ENCODE measurements at places on chromosomes 1 and 21. TPM values are rescaled to one million over a fixed set of nuclear protein-coding genes. Genes with fewer than 3 reads are reported as not detected.

DNA sequence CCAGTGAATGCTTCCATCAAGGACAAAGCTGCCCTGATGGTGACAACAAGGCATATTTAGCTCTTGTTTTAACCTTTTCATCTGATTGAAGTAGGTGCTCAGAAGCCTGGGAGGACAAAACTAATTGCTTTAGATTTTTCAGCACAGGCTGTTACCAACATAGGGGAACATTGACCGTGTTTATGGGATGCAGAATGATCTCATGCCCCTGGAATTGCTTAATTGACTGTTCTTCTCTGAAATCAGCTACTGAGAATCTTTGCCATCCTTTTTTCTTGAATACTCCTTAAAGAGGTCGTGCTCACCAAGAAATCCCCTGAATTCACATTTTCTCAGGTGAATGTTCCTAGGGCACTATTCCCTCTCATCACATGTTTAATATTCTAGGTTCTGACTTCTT is 95.9 kb upstream of the CCDC190 start:
- DNase-seq, result peak; percentile 30

- peak; percentile 45 for DNase-seq
These were observed 5.8 kb downstream of the HAO2 start for GRCh38 chr1:119374208-119374874.

GRCh38 chr1:34087986-34088385 is 77.0 kb downstream of the CSMD2 start:
- DNase-seq, result no peak

DNA sequence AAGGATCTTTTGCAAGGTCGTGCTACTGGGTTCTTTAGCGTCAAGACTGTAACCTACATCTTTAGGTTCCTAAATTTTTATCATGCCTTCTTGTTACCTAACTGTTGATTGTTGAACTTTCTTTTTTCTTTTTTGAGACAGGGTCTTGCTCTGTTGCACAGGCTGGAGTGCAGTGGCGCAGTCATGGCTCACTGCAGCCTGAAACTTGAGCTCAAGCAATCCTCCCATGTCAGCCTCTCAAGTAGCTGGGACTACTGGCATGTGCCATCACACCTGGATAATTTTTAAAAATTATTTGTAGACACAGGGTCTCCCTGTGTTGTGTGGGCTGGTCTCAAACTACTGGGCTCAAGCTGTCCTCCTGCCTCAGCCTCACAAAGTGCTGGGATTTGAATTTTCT is 52.9 kb downstream of the NFIA start:
- DNase-seq, result no peak

GRCh38 chr1:20183035-20183434 is 2.9 kb upstream of the UBXN10 start:
- DNase-seq, result no peak

DNA sequence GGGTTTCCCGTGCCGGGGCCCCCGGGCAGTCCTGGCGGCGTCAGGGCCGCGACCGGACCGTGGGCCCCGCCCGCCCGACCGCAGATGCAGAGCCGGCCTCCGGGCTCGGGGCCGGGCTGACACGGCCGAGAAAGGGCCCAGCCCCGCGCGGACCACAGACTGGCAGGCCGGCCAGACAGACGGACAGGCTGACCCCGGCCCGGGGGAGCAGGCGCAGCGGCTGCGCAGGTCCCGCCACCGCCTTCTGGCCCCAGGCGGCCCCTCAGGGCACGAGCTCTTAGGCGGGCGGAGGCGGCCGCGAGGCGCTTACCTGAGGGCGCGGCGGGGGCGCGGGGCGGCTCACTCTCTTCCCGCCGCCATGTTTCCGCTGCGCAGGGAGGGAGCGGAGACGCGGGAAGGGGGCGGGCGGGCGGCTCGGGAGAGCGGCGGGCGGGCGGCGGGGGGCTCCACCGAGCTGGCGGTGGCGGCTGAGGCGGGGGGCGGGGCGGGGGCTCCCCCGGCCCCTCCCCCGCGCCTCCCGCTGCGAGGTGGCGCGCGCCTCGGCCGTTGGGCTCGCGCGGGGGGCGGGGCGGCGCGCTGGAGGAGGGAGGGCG is at the start of gene SCMH1:
Gene SCMH1, minus strand, starts transcription at position 558 of the 593 bp plus-strand sequence. CDS start 56,173 bp downstream, outside the sequence.
- peak; percentile 13 for DNase-seq

DNA sequence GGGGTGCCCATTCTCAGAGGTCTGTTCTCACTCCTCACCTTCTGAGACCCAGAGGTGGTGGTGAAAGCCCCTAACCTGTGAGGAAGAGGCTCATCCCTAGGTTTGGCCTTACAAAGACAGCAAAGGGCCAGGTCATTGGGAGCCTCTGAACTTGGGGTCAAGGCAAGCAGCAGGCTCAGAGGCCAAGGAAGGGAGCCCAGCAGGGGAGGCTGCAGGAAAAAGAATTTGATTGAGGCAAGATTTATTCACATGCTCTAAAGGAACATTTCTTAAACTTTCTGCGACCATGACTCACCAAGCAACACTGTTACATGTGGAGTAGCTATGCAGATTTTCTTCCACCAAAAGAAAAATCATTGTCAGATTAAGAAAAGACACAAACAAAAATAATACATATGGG is 132.5 kb upstream of the SYT6 start:
- peak; percentile 2 for DNase-seq

- DNase-seq, result peak; percentile 78
These were observed 425.1 kb downstream of the SETD4 start for GRCh38 chr21:35635261-35635660.

DNA sequence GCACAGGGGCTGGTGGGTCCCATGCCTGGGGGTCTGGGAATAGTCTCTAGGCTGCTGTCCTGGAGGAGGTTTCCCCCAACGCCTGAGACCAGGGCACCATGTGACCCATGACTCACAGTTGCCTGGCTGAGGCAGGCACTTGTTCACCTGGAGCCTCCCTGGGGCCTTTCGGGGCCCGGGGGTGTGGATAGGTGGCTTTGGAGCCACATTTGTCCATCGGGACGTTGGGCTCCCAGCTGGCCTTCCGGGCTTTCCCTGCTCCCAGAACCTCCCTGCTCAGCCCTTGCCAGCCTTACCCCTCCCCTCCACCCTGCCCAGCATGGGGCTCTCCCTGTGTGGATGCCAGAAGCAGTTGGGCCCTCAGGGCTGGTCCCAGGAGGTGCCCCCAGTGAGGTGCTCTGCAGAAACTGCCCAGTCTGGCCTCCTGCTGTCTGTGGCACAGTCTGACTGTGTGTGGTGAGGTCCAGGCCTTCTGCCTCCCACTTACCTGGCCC is 14.2 kb downstream of the COL6A1 start:
- DNase-seq, result peak; percentile 46

DNA sequence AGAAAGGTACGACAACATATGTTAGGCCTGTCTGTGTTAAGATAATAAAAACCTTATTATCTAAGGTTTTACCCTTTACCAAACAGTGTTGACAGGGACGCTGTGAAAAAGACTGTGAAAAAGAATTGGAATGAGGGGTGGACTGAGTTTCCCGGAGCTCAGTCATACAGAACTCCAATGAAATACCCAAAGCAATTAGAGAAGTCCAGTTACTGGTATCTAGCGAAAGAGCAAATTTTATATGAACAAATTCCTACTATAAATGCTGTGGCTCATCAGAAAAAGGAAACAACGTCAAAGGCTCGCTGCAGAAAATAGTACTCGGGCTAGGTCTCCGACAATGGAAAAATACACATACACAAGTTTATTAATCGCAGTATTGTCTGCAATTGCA is 708 bp upstream of the RBBP5 start:
- no peak for DNase-seq

DNA sequence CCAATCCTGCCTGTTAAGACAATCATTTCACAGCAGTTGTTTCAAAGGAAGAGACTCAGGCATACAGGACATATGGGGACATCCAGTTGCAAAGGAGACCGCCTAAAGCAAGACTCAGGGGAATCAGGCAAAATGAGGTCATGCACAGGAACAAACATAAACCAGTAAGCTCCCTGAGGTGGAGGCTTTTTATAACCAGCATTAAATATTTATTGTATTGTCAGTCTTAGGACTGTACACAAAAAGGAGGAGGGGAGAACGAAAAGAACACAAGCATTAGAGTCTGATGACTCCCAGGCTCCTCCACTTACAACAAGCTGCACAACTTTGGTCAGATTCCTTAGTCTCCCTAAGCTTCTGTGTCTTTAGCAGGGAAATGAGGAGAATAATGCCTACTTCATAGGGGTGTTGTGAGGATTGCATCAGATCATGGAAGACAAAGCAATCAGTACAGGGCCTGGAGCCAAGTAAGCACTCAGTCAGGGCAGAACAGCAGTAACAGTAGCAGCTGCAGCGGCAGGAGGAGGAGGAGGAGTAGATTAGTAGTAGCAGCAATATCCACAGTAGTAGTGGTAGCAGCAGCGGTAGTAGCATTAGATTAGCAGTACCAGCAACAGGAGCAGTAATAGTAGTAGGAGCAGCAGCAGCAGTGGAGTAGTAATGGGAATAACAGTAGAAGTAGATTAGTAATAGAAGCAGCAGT is 54.2 kb upstream of the SPATA6 start:
- no peak for DNase-seq

GRCh38 chr1:219050822-219051125 is 122.9 kb upstream of the LYPLAL1 start:
- no peak for DNase-seq

GRCh38 chr1:225747566-225747965 is 30.1 kb upstream of the SRP9 start:
- peak; percentile 59 for DNase-seq

DNA sequence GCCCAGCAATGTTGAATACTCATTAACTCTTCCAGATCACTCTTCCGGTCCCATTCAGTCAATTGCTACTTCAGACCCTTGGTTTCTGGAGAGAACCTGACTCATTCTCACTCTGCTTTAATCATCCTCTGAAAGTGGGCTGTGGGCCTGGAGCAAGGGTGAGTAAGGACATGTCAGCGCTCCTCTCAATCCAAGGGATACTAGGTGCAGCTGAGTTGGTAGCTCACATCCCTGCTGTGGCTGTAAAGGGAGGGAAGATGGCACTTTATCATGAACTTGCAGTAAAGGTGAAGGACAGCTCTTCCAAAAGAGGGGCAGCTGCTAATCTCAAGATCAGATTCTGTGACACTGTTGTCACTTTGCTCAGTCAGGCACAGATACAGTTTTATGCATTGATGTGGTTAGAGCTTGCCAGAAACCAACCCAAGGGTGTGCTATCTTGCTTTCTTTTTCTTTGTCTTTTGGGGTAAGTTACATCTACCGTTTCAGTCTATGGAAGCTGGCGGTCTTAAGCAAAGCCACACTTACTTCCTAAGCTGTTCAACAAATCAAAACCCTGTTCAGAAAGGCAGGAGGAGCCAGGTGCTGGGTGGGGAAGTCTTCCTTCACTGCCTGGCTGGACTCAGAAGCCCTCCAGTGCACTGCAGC is 26.5 kb upstream of the NTPCR start:
- peak; percentile 16 for DNase-seq

GRCh38 chr21:34882719-34883131 is 166.4 kb downstream of the RUNX1 start:
- no peak for DNase-seq

- DNase-seq, result no peak
These were observed 39.4 kb upstream of the CAMK1G start for GRCh38 chr1:209544098-209544497.

DNA sequence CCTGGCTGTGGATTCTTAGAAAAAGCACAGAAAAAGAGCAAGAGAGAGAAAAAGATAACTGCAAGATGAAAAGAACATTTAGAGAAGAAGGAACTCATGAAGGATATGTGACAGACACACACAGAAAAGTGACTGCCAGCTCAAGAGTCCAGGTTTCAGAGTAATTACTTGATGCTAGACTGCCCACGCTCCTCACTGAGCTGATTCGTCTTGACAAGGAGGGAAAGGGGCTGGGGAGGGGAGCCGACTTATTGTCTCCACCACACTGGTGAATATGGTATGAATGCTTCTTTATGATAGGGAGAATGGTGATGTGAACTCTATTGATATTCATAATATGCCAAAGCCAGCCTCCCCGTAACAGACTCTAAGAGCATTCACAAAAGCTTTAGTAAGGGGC is 140.4 kb downstream of the BRINP2 start:
- no peak for DNase-seq

DNA sequence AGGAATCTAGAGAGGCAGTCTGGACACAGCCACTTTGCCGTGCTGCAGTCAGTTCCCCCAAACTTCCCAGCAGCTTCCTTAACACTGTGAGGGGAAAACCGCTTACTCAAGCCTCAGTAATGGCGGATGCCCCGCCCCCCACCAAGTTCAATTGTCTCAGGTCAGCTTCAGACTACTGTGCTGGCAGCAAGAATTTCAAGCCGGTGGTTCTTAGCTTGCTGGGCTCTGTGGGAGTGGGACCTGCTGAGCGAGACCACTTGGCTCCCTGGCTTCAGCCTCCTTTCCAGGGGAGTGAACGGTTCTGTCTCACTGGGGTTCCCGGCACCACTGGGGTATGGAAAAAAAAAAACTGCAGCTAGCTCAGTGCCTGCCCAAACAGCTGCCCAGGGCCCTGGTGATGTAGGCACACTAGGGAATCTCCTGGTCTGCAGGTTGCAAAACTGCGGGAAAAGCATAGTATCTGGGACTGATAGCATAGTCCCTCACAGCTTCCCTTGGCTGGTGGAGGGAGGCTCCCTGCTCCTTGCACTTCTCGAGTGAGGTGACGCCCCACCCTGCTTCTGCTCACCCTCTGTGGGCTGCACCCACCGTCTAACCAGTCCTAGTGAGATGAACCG is 23.7 kb upstream of the HFM1 start:
- DNase-seq, result peak; percentile 25

GRCh38 chr1:200058341-200058740 is 30.8 kb downstream of the NR5A2 start:
- no peak for DNase-seq

DNA sequence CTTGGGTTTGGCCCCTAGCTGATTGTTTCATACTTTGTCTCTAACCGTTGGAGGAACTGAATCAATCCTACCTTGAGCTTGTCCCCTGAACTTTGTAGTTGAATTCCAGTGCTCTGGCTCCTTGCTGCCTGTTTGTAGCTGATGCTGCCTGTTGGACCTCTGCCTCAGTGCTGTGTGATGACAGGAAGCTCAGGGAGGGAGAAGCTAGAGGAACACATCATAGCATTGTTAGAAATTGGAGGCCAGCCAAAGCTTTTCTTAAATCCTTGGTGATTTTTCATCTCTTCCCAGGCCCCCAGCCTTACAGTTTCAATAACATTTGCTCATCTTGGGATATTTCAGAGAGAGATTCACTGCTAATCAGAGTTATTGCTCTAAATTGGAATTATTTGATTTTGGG is 34.0 kb downstream of the MACF1 start:
- peak; percentile 30 for DNase-seq

The OR2T29 gene
- not detected for total RNA-seq

The GJB5 gene
- total RNA-seq, result not detected

The CEP104 gene
- total RNA-seq, result 20.7 TPM

The ZNF687 gene
- total RNA-seq, result 34.7 TPM

The TDRD5 gene
- not detected for total RNA-seq

The F13B gene
- not detected for total RNA-seq

The KCNJ6 gene
- not detected for total RNA-seq

The TMEM61 gene
- not detected for total RNA-seq

The CNKSR1 gene
- total RNA-seq, result not detected

All from A172 (cell line).